Effector memory CD4-positive, alpha-beta T cell (primary cell): ENCODE measurements at places on chromosomes 5 and 9.

- no peak overlapping the region for H3K4me3 ChIP-seq
- H3K4me1 ChIP-seq = no peaks in the 10 kb centered on the region
Observed at GRCh38 chr9:112866662-112867274, 23.9 kb downstream of the SLC46A2 start.

GRCh38 chr9:136562746-136563495, 17.1 kb upstream of the NOTCH1 start:
- no peaks in the 10 kb centered on the region for H3K27me3 ChIP-seq
- H3K27ac ChIP-seq = no peak overlapping the region
- no peak for DNase-seq
- no peak overlapping the region for H3K4me3 ChIP-seq
- no peaks in the 10 kb centered on the region for H3K36me3 ChIP-seq
- no peaks in the 10 kb centered on the region for H3K4me1 ChIP-seq

GRCh38 chr5:80070338-80071056, 35.3 kb downstream of the THBS4 start:
- H3K4me3 ChIP-seq = no peak overlapping the region
- no peaks in the 10 kb centered on the region for H3K27me3 ChIP-seq
- no peak for DNase-seq
- no peak overlapping the region for H3K27ac ChIP-seq

- no peak for DNase-seq
- no peaks in the 10 kb centered on the region for H3K36me3 ChIP-seq
- no peak overlapping the region for H3K27ac ChIP-seq
- no peaks in the 10 kb centered on the region for H3K4me1 ChIP-seq
Observed at GRCh38 chr5:124071039-124071438, 559.1 kb downstream of the CSNK1G3 start.

- no peaks in the 10 kb centered on the region for H3K36me3 ChIP-seq
- H3K4me3 ChIP-seq = no peak overlapping the region
- no peak for DNase-seq
- H3K27ac ChIP-seq = no peak overlapping the region
Observed at GRCh38 chr5:143072734-143073133, 302.6 kb downstream of the ARHGAP26 start.

DNA sequence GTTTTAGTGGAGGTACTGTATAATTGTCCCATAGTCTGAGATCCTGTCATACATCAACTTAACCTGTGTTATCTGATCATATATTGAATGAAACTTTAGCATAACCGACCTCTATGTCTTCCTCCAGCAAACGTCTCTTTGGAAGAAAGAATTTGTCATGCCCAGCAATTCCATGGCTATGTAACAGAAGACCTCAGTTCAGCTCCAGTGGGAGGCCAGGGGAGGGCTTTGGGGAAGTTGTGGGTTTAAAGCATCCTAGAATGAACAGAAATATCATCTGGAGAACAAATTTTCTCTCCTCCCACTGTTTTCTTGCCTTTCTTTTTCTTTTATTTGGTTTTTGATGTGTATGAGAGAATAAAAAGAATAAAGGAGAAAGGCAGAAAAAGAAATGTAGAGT, 164.5 kb downstream of the GAS1 start:
- no peaks in the 10 kb centered on the region for H3K27me3 ChIP-seq
- no peak overlapping the region for H3K27ac ChIP-seq
- no peaks in the 10 kb centered on the region for H3K4me1 ChIP-seq
- H3K36me3 ChIP-seq = no peaks in the 10 kb centered on the region
- H3K4me3 ChIP-seq = no peak overlapping the region
- DNase-seq = no peak

- no peak for DNase-seq
- no peaks in the 10 kb centered on the region for H3K4me1 ChIP-seq
- no peak overlapping the region for H3K4me3 ChIP-seq
- no peak overlapping the region for H3K27ac ChIP-seq
- H3K36me3 ChIP-seq = no peaks in the 10 kb centered on the region
- no peaks in the 10 kb centered on the region for H3K27me3 ChIP-seq
Observed at GRCh38 chr9:83520292-83520691, 17.9 kb downstream of the FRMD3 start.

- no peaks in the 10 kb centered on the region for H3K27me3 ChIP-seq
- DNase-seq = no peak
- no peaks in the 10 kb centered on the region for H3K36me3 ChIP-seq
Observed at GRCh38 chr5:133048993-133049725, 2.7 kb upstream of the HSPA4 start.

DNA sequence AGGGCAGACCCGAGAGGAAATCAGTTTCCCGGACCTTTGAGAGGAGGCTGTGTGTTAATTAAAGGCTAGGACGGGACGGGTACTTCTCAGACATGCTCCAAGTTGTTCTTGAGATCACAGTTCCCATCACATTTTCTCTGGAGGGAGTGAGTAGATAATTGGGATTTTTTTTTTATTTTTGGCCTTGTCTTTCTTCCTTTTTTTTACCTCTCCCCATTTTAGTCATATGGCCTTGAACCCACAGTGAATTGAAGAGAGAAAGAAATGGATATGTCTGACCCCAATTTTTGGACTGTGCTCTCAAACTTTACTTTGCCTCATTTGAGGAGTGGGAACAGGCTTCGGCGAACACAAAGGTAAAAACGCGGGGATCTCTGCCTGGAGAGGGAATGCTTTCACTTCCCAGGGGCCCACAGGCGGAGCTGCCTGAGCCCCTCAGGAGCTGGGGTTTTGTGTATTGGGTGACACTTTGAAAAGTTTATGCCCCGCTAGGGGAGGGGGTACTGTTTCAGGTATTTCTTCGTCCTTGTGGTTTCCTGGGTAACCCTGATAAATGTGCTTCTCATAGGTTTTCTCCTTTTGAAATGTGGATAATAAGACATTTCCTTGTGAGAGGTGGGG, 191.8 kb downstream of the CD180 start:
- peak overlapping the region; percentile 68 for H3K4me3 ChIP-seq
- H3K27ac ChIP-seq = peak overlapping the region; percentile 85

- H3K27me3 ChIP-seq = no peaks in the 10 kb centered on the region
- H3K36me3 ChIP-seq = no peaks in the 10 kb centered on the region
- no peaks in the 10 kb centered on the region for H3K4me1 ChIP-seq
- DNase-seq = no peak
Observed at GRCh38 chr5:169279125-169279524, 21.8 kb downstream of the SLIT3 start.

GRCh38 chr5:14727428-14727865, 62.9 kb downstream of the OTULIN start:
- no peak overlapping the region for H3K4me3 ChIP-seq
- H3K27ac ChIP-seq = no peak overlapping the region
- no peaks in the 10 kb centered on the region for H3K27me3 ChIP-seq
- peaks cover 6% of the 10 kb centered on the region for H3K36me3 ChIP-seq
- peaks cover 5% of the 10 kb centered on the region for H3K4me1 ChIP-seq
- DNase-seq = peak; percentile 43

- no peaks in the 10 kb centered on the region for H3K27me3 ChIP-seq
- H3K27ac ChIP-seq = no peak overlapping the region
- H3K4me1 ChIP-seq = no peaks in the 10 kb centered on the region
- no peaks in the 10 kb centered on the region for H3K36me3 ChIP-seq
- no peak overlapping the region for H3K4me3 ChIP-seq
Observed at GRCh38 chr5:91175708-91176107, 207.4 kb downstream of the ARRDC3 start.

GRCh38 chr9:119802621-119803020, 433.4 kb upstream of the BRINP1 start:
- H3K4me3 ChIP-seq = no peak overlapping the region
- no peaks in the 10 kb centered on the region for H3K27me3 ChIP-seq
- no peaks in the 10 kb centered on the region for H3K36me3 ChIP-seq
- H3K4me1 ChIP-seq = no peaks in the 10 kb centered on the region
- no peak for DNase-seq
- H3K27ac ChIP-seq = no peak overlapping the region

- H3K27ac ChIP-seq = no peak overlapping the region
- no peak overlapping the region for H3K4me3 ChIP-seq
- H3K4me1 ChIP-seq = no peaks in the 10 kb centered on the region
- H3K36me3 ChIP-seq = no peaks in the 10 kb centered on the region
Observed at GRCh38 chr9:115717711-115718173, 435.8 kb upstream of the PAPPA start.
